ENCODE measurements at places on chromosomes 6 and 20. TPM values are rescaled to one million over a fixed set of nuclear protein-coding genes. Genes with fewer than 3 reads are reported as not detected.

Gene IL20RA
- total RNA-seq = not detected

DNA sequence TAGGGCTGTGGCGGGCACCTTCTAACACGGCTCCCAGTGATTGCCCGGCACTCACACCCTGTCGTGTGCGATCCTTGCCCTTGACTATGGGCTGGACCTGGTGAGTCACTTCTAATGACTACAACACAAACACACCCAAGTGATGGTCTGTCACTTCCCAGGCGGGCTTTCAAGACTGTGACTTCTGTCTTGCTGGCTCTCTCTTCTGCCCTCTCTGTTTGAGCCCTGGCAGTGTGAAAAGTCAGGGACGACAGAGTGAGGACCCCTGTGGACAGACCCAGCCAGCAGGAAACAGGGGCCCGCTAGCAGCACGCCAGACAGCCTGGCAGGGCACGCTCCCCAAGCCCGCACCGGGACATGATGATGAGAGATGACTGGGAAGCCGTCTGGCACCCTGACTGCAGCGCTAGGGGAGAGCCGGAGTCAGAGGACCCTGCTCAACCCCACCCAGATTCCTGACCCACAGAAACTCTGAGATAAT is 43.0 kb downstream of the KIF16B start:
- no peak for DNase-seq
- no peaks in the 10 kb centered on the region for H3K4me1 ChIP-seq
- no peaks in the 10 kb centered on the region for H3K36me3 ChIP-seq
- H3K27ac ChIP-seq = no peak overlapping the region
- H3K27me3 ChIP-seq = no peaks in the 10 kb centered on the region
- no peak overlapping the region for H3K4me3 ChIP-seq

Gene SDCBP2
- total RNA-seq = 0.94 TPM

Gene TAF4
- 33.1 TPM for total RNA-seq

Gene GPLD1
- 1.4 TPM for total RNA-seq

Gene TINAG
- not detected for total RNA-seq

DNA sequence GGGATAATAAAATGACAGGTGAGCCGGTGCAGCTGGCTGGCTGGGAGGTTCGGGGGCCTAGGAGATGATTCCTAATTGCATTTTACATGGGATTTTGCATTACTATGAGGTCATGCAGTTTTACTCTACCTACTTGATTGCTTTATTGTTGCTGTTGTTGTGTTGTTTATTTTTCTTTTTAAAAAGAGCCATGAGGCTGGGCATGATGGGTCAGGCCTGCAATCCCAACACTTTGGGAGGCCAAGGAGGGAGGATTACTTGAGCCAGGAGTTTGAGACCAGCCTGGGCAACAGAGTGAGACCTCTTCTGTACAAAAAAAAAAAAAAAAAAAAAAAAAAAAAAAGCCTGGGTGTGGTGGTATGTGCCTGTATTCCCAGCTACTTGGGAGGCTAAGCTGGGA is 104.8 kb downstream of the GJA1 start:
- no peak for DNase-seq
- no peak overlapping the region for H3K4me3 ChIP-seq
- H3K27ac ChIP-seq = no peak overlapping the region

Gene TMEM151B
- not detected for total RNA-seq

DNA sequence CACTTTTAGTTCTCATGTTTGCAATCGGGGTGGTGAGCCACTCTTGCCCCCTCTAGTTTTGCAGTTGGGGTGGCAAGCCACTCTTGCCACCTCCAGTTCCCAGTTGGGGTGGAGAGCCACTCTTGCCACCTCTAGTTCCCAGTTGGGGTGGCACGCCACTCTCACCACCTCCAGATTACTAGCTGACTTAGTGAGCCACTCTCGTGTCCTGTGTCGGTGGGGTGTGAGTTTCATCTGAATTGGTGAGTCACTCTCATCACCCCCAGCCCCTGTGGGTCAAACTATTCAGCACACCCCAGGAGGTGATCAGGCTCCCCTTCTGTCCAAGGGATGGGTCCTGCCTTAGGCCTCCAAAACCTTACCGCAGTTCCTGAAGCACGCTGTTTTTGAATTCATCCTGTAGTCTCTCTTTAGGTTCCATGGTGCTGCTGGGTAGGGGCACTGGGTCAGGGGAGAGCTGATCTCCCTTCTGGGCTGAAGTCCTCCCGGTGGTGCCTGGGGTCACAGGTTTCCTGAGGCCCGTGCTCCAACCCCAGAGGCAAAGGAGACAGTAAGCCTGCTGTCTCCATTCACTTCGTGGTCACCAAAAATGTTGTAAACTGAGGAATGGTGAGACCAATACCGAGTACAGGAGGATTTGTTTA is 224.2 kb upstream of the SYNCRIP start:
- no peak overlapping the region for H3K27ac ChIP-seq
- H3K4me3 ChIP-seq = no peak overlapping the region
- no peak for DNase-seq
- peaks cover 8% of the 10 kb centered on the region for H3K4me1 ChIP-seq

- no peak for DNase-seq
- no peak overlapping the region for H3K27ac ChIP-seq
- no peaks in the 10 kb centered on the region for H3K4me1 ChIP-seq
Observed at GRCh38 chr6:147811913-147812629, 303.6 kb downstream of the SAMD5 start.

DNA sequence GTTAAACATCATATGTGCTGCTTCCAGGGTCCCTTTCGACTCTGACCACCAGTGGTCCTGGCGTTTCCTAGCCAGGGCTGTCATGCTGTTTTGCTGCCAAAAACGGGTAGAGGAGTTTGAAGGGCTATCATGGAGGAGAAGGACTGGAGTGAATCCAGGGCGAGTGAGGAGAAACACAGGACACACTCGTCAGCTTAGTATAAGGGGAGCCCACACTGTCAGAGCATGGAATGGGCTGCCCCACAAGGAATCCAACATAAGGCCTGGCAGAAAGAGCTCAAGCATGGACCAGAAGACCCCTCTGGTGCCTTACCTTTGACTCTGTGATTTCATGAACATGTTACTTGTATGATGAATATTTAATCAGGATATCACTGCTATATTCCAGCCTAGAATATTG is 247.2 kb downstream of the NRN1 start:
- H3K27ac ChIP-seq = no peak overlapping the region
- H3K27me3 ChIP-seq = no peaks in the 10 kb centered on the region
- no peak overlapping the region for H3K4me3 ChIP-seq
- H3K4me1 ChIP-seq = no peaks in the 10 kb centered on the region

DNA sequence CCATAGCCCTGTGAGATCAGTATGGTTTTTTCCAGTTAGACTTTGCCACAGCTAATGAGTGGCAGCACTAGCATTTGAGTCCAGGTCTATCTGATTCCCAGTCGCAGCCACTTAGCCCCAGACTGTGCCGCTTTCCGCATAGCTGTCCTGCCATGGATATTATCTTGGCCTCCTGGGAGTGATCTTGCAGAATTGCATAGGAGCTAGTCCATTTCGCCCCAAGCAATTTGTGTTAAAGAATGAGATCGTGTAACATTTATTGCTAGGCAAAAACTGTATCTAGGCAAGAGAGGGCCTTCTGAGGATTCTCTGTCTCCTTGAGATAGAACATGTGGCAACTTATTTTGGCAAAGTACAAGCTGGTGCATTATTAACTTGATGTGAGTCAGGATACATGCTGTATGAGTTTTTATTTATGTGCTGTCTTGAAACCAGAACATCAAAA is 74.2 kb downstream of the EZR start:
- DNase-seq = no peak
- no peak overlapping the region for H3K4me3 ChIP-seq
- peaks cover 4% of the 10 kb centered on the region for H3K36me3 ChIP-seq
- no peaks in the 10 kb centered on the region for H3K27me3 ChIP-seq
- H3K27ac ChIP-seq = no peak overlapping the region

DNA sequence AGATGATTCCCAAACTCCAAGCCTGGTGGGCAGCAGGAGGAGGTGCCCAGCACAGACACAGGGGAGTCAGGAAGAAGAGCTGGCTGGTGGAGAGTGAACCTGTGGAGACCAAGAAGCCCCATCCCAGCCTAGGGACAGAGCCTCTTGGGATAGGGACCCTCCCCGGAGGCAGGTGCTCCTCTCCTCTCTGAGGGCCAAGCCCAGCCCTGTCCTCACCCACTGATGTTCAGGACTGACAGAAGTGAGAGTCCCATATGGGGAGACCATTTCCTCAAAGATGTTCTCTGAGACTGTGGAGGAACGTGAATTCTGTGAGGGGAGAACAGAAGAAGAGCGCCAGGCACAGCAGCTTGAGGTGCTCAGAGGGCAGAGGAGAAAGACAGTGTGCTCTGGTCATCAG is 2.4 kb upstream of the EBF4 start:
- no peaks in the 10 kb centered on the region for H3K36me3 ChIP-seq
- H3K27ac ChIP-seq = no peak overlapping the region

DNA sequence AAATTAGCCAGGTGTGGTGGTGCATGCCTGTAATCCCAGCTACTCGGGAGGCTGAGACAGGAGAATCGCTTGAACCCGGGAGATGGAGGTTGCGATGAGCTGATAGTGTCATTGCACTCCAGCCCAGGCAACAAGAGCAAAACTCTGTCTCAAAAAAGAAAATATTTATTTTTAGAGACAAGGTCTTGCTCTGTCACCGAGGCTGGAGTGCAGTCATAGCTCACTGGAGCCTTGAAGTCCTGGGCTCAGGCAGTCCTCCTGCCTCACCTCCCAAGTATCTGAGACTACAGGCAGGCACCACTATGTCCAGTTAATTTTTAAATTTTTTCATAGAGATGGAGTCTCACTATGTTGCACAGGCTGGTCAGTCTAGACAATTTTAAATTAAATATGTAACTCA is 16.2 kb upstream of the CEBPB start:
- no peaks in the 10 kb centered on the region for H3K36me3 ChIP-seq
- no peaks in the 10 kb centered on the region for H3K27me3 ChIP-seq
- H3K27ac ChIP-seq = no peak overlapping the region
- no peak overlapping the region for H3K4me3 ChIP-seq
- no peaks in the 10 kb centered on the region for H3K4me1 ChIP-seq

GRCh38 chr6:38164671-38165108 is 345.2 kb downstream of the ZFAND3 start:
- H3K4me3 ChIP-seq = no peak overlapping the region
- DNase-seq = no peak
- H3K27ac ChIP-seq = no peak overlapping the region
- H3K27me3 ChIP-seq = no peaks in the 10 kb centered on the region
- H3K36me3 ChIP-seq = no peaks in the 10 kb centered on the region

Gene IP6K3
- total RNA-seq = not detected

Gene SLC22A7
- total RNA-seq = not detected

- no peak for DNase-seq
- no peaks in the 10 kb centered on the region for H3K27me3 ChIP-seq
- peak overlapping the region; percentile 95 for H3K4me3 ChIP-seq
- H3K36me3 ChIP-seq = no peaks in the 10 kb centered on the region
- peak overlapping the region; percentile 82 for H3K27ac ChIP-seq
Observed at GRCh38 chr20:17969278-17969883, 563 bp downstream of the MGME1 start.

Gene TRIM15
- total RNA-seq = not detected

Gene CST11
- not detected for total RNA-seq

DNA sequence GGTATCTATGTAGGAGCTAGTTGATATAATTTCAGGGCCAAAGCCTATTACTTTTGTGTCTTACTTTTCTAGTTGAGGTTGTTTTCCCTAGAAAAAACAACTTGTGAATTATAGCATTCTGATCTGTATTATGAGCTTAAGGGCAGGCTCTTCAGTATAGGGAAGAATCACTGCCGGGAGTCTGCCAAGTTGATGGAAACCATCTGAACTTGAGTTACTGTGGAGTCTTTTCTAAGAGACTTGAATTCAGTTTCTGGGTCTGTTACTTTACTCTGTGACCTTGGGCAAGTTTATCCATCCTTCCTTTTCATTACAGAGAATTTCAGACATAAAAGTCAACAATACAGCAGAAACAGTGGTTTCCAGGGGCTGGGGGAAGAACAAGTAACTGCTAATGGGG is 2.1 kb upstream of the CASS4 start:
- peaks cover 40% of the 10 kb centered on the region for H3K4me1 ChIP-seq
- H3K27me3 ChIP-seq = no peaks in the 10 kb centered on the region
- H3K4me3 ChIP-seq = no peak overlapping the region
- no peak for DNase-seq

Gene ZNF165
- total RNA-seq = 1.4 TPM

All from CD4-positive, alpha-beta memory T cell (primary cell).